Heart left ventricle (tissue), 16 donors: ENCODE measurements at places on chromosomes 2 and 18. TPM values are rescaled to one million over a fixed set of nuclear protein-coding genes. Genes with fewer than 3 reads are reported as not detected.

DNA sequence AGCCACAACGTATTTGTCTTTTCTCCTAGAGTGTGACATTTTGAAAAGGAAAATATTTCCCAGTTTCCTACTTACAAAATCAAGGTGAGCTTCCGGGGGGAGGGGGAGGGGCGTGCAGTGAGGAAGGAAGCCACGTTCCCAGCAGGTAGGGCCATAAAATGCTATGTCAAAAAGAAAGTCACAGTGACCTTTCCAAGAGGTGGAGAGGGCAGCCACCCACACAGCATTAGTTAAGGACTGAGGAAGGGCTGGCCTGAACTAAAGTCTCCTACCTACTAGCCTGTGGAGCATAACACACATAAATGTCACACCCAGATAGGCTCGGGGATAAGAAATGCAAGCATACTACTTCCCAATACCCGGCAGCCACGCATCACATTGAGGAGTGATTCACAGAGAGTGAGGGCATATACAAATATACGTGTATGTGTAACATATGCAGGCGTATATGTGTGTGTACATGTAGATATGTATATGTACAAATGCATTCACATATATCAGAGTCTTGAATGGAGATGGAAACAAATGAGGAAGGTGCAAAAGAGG, 191.1 kb downstream of the STK39 start:
- no peak for DNase-seq

GRCh38 chr2:66897181-66897580, 462.3 kb downstream of the MEIS1 start:
- DNase-seq = no peak

DNA sequence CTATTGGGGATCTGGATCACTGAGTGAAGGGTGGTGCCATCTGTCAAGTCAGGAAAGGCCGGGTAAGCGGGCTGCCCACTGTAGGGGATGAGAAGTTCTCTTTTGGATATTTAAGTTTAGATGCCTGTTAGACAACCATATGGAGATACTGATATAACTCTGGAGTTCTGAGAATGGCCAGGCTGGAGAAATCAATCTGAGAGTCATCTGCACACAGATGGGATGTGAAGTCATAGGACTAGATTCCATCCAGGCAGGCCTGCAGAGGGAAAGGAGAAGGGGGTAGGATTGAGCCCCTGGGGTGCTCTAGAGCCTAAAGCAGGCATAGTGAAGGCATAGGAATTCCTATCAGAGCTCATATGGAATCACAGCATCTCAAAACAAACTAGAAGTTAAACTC, 30.1 kb downstream of the SPRED2 start:
- no peak for DNase-seq

DNA sequence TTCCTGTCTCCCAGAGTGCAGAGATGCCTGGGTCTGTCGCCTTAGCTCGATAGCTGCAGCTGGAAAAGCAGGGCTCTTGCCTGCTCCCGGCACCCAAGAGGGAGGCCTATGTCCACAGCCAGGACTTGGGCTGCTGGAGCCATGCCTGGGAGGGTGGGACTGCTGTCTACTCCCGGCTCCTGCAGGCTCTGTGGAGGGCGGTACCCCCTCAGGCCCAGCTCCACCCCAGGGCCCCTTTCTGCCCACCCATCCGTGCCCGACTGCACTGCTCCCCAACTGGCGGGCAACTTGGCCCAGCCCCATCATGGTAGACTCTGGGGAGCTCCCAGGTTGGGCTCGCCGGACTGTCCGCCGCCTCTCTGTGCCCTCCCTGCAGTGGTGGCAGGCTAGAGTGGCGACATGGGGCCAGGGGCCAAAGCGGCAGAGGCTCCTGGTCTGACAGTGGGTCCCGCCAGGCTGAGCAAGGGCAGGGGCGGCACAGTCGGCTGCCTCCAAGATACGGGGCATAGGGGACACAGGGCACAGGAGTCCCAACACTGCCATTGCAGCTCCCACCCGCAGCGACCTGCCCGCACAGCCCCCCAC, 901.0 kb downstream of the CCDC85A start:
- no peak for DNase-seq

DNA sequence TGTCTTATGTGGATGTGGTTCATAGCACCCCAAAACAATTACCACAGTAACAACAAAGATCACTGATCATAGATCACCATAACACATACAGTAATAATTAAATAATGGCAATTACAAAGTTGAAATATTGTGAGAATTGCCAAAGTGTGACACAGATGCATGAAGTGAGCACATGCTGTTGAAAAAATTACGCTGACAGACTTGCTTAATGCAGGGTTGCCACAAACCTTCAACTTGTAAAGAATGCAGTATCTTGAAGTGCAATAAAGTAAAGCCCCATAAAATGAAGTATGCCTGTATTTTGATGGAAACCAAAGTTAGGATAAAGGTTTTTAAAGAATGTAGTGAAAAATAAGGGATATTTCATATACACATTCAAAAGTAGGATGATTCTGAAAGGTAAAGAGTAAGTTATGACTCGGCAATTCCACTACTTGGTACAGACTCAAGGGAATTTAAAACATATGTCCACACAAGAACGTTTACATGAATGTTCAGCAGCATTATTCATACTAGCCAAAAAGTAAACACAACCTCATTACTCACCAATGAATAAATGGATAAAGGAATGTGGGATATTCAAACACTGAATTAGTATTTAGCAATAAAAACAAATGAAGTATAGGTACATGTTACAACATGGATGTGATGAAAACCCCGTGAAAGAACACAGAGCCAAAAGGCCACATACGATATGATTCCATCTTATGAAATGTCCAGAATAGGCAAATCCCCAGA, 61.6 kb downstream of the SCN9A start:
- DNase-seq = no peak

Gene DTNA
- total RNA-seq = 164 TPM

DNA sequence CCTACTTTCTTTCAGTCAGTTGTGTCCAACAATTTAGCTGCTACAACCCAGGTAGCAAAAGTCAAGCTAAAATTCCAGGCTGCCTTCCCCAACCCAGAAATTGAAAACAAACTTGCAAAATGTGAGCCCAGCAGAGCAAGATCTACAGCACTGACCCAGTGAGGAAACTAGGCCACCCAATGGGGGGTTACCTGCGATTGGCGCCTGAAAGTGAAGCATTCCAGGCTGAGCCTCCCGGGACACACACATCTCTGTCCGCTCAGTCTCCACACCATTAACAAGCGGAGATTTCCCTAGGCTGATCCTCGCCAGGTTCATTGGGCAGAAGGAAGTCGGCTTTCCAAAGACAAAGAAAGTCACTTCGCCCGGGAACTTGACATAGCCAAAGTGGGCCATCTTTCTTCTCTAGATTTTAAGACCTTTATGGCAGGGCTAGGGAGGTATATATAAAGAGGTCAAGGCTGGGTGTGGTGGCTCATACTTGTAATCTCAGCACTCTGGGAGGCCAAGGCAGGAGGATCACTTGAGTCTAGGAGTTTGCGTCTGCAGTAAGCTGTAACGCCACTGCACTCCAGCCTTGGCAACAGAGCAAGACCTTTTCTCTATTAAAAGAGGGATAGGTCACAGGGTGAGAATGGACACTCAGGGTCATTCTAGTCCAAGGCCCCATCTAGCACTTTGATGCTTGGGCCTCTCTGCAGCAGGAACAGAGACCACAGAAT, 53.6 kb downstream of the TTC32 start:
- DNase-seq = no peak

DNA sequence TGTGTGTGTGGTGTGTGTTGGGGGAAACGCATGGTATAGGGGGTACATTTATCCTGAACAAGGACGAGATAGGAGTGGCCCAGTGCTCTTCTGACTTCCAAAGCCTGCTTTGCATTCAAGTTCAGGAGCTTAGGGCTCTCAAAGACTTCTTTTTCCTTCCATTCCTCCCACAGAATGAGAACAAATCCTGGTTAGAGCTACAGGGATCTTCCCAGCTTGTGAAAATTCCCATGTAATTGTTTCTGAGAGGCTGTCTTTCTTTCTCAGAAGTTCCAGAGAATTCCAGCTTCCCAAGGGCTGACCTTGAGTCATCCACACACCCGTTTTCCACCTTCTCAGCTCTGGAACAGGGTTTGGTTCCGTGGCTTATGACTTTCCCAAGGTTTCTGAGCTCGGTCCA, 38.9 kb downstream of the FASTKD2 start:
- no peak for DNase-seq

Gene CHRNG
- total RNA-seq = not detected
